ENCODE measurements at places on chromosomes 7 and 10. TPM values are rescaled to one million over a fixed set of nuclear protein-coding genes. Genes with fewer than 3 reads are reported as not detected.

DNA sequence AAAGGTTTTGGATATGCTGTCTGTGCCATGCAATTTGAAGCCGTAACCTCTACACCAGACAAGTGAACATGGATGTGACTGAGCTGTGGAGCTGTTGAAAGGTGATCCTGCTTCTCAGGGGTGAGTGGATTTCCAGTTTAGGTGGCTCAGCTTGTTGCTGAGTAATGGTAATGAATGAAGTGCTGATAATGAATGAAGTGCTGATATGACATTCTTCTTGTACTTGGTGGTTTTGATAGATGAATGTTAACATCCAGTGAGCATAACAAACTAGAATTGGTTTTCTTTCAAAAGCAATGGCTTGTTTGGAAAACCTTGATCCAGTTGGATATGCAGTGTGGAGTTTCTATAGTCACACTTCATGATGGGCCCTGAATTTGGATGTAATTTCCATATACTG lies 89.7 kb upstream of the FZD8 start:
- no peak for DNase-seq

DNA sequence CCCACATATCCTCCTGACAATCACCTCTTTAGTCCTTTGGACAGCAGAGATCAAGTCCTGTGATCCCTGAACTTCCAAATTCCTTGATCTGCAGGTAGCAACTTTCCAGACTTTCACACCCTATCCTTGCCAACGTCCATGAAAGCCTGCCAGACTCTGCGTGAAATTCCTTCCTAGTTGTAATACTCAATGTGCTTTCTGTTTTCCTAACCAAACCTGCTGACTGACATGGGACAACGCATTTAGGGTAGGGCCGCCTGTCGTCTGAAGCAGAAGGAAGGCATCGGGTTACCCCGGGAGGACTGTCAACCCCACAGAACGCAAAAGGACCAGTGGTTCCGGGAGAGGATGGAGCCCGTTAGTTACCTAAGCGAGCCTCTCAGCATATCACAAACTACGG lies 23.9 kb downstream of the ITGA8 start:
- no peak for DNase-seq

Gene CPA4
- total RNA-seq, result 8.8 TPM

GRCh38 chr7:152883858-152884257 lies 124.3 kb downstream of the ACTR3B start:
- no peak for DNase-seq

DNA sequence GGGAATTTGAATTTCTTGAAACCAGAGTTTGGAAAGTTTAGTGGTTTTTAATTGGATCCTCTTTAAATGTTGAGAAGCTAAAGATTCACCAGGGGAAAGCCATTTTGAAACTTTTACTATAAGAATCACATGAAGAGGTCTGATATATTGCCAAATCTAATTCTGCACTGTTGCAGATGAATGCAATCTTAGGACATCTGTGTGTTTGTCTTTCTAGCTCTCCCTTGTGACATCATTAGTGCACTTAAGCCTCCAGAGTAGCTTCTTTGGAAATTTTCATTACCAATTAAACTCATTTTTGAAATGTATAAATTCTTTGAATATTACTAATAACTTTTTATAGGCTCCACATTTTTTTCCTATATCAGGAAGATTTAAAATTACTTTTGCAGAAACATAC lies 160.2 kb downstream of the BICC1 start:
- DNase-seq, result no peak

DNA sequence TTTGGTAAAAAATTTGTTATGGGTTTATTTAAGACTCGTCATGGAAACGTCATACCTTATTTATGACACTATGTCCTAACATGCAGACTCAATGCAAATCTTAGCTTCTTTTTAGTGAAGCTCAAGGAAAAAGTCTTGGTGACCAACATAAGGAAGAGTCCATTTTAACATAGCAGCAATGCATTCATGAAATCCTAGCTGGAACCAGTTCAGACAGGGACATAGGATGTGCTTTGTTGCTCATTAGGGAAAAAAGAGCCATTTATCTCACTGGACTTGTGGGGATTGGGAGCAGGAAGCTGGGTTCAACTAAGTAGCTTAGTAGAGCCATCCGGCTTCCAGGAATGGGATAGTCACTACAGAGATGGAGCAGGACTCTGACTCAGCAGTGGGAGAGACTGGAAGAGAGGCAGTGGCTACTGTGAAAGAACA lies 100.7 kb upstream of the DKK1 start:
- DNase-seq, result no peak

DNA sequence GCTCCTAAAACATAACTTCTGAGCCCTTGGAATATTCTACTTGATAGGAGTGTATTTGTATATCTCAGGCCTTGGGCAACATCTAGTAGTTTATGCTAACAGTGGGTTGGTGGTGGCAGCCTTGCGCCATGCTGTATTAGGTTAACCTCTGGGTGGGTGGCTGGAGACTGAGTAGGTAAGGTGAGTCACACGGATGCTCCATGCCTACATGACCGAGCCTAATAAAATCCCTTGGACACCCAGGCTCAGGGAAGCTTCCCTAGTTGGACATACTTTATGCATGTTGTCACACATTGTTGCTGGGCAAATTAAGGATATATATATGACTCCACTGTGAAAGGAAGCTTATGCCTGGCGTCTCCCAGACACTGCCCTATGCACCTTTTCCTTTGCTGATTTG lies 6.0 kb upstream of the DAGLB start:
- no peak for DNase-seq

DNA sequence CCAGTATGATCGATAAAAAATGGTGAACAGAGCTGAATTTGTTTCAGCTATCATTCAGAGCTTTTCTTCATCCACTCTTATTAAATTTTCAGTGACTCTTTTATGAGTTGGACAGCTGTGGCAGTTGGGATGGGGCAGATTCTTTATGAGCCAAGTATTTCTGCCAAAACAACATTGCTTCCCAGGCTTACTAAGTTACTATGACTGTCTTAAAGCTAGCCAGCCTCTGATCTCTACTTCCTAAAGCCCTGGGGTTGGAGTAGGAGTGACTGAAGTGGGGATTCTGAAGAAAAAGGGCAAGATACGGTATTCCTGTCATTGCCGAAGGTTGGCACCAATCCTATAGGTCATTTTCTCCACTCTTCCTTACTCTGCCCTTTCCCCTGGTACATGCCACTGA lies 12.7 kb downstream of the RPP30 start:
- no peak for DNase-seq

Gene EPDR1
- total RNA-seq, result 37.6 TPM

Measured in vagina (tissue), 2 donors.